ENCODE measurements at places on chromosomes 6 and 20.

DNA sequence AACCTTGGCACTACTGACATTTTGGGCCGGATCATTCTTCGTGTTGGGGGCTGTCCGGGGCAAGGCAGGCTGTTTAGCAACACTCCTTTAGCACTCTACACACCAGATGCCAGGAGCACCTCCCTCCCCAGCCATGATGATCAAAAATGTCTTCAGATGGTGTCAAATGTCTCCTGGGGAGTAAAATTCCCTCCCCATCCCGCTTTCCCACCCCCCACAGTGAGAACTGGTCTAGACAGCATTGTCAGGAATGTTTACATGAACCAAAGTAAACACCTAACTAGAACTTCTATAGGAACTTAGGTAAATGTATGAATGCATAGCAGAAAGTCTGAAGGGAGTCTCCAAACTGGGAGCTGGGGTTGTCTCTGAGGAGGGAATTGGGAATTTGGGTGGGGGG lies 70.0 kb upstream of the TOP1 start:
- no peak for DNase-seq

GRCh38 chr6:75157336-75157735 lies 48.5 kb downstream of the COL12A1 start:
- no peak for DNase-seq

- no peak for DNase-seq
These were observed 6.1 kb upstream of the TREML4 start for GRCh38 chr6:41222045-41222444.

DNA sequence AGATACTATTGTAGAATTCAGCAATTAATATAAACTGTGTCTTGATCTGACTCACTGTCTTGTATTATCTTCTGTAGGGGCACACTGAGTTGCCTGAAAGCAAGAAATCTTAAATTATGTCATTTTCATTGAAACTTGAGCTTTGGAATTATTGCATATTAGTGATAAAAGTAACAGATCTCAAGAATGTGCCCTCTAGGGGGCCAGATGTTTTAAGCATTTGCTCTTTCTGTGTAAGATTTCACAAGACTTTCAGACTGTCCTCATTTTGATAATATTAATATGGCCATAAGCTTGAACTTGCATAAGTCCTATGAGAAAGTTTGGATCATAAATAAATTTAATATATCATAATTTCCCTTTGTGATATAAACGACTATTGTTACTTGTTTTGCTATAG lies 55.5 kb upstream of the MYO6 start:
- DNase-seq, result peak; percentile 64

DNA sequence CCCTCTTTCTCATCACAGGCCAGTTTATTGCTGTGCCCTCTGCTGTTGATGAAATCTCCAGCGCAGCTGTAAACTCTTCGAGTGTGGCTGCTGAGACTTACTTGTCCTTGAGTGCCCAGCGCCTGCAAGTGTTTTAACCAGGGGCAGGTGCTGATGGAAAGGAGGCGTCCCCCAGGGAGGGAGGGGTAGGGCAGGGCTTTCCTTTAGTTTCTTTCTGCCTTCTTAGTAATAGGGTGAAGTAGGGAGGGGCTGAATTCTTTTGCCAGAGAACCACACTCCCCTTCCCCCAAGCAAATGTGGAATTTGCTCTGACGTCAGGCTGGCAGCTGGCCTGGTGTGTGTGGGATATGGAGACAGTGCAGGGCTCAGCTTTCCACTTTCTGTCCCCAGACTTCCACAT lies 61.2 kb downstream of the IGF2R start:
- peak; percentile 97 for DNase-seq

GRCh38 chr6:78259935-78260334 lies 607.1 kb downstream of the MEI4 start:
- DNase-seq, result no peak

- DNase-seq, result peak; percentile 74
These were observed 258 bp downstream of the PHF10 start for GRCh38 chr6:169723991-169724493.

GRCh38 chr6:44667668-44668390 lies 280.3 kb downstream of the CDC5L start:
- no peak for DNase-seq

- DNase-seq, result no peak
These were observed 31.8 kb upstream of the ZNF133 start for GRCh38 chr20:18256440-18257090.

- DNase-seq, result peak; percentile 96
These were observed at the start of gene ZBTB24 for GRCh38 chr6:109482905-109483734. Gene ZBTB24, minus strand, starts transcription at chr6:109483219. Its CDS starts 1,193 bp downstream, at chr6:109482026.
